ENCODE measurements at places on chromosomes 7 and 10.

GRCh38 chr7:157670490-157671357 is 333.9 kb downstream of the DNAJB6 start:
- no peak for DNase-seq

- no peak for DNase-seq
Observed at GRCh38 chr7:106875508-106875907, 10.4 kb downstream of the PIK3CG start.

DNA sequence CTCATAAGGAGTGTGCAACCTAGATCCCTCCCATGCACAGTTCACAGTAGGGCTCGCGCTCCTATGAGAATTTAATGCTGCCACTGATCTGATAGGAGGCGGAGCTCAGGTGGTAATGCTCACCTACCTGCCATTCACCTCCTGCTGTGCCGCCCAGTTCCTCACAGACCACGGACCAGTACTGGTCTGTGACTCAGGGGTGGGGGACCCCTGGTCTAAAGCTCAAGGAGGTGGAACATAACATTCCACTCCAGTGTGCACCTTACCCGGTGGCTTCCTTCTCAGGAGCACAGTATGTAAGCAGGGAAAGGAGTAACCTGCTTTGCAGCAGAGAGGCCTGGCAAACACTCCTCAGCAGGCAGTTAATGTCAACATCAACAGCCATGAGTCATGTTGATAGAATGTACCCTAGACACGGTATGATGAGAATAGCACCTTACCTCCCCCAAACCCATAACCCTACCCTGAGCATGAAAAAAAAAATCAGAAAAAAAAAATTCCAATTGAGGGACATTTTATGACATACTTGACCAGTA is 273.5 kb downstream of the FGFR2 start:
- no peak for DNase-seq

GRCh38 chr7:3075441-3075840 is 31.8 kb upstream of the CARD11 start:
- no peak for DNase-seq

GRCh38 chr7:138907201-138907847 is 73.9 kb downstream of the KIAA1549 start:
- DNase-seq, result no peak

All from NCI-H1417 treated with DMSO at 0.1 percent for 48 hours (cell line).